ENCODE measurements at places on chromosomes 1 and 21.

DNA sequence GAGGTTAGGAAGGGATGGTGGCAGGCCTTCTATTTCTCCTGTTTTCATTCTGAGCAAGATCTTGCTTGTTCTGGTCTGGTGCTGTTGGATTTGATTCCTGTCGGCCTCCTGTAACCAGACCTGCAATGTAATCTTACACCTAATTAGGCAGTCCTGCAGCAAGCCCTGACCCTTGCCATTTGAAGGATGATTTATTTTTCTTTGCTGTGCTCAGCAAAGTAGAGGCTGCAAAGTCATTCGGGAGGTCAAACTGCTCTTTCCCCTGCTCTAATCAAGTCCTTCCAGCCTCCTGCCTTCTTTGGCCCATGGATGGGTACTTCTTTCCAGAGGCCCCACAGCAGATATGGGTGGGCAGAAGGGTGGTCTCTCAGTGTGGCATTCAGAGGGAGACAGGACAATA lies 417.7 kb upstream of the USP24 start:
- no peak for DNase-seq

GRCh38 chr21:44049182-44049581 lies 37.1 kb downstream of the TRAPPC10 start:
- no peak for DNase-seq

DNA sequence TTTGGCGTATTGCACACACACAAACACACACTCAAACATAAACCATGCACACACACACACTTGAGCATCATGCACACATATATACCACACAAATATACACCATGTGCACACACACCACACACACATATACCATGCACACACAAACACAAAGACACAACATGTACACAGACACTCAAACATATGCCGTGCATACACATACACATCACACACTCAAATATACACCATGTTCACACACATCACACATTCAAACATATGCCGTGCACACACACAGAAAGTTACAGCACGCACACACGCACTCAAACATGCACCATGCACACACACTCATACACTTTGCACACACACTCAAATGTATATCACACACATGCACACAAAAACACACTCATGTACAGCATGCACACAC lies 361.5 kb downstream of the CAMTA1 start:
- no peak for DNase-seq

DNA sequence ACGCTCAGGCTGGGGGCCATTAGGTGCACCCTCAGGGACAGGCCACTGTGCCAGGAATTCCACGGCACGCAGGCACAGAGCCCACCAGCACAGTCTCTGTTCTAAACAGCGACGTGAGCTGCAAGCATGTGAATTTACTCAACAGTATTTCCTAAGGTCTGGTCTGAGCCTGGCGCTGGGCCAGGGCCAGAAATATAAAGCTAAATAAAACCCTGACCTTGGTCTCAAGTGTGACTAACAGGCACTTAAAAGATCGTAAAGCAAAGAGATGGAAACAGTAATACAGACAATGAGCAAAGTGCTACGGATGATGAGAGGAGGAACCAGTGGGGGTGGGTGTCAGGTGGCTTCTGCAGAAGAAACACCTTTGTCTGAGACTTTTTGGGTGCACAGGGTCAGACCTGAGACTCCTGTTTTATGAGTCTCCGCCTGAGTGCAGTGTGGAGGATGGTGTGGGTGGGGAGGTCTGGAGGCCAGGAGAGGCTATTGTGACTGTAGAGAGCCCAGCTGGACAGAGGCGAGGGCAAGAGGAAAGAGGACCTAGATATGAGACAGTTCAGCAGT lies 53.4 kb upstream of the EDN2 start:
- peak; percentile 90 for DNase-seq

GRCh38 chr1:221697923-221698425 lies 43.9 kb downstream of the DUSP10 start:
- no peak for DNase-seq

- no peak for DNase-seq
Measured at GRCh38 chr1:15160626-15161025, 7.1 kb downstream of the TMEM51 start.

DNA sequence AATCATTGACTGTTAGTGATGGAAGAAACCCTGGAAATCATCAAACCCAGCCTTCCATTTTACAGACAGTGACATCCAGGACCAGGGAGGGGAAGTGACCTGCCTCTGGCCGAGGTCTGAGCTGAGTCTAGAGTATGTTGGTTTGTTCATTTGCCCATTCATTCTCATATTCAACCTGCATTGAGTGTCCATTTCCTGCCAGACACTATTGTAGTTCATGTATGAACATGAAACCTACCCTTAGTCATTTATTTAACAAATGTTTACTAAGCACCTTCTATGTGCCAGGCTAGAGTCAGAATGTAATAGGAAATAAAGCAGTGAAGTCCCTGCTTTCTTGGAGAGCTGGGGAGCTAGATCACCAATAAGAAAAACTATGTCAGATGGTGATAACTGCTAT lies 51.3 kb downstream of the KCND3 start:
- peak; percentile 27 for DNase-seq

DNA sequence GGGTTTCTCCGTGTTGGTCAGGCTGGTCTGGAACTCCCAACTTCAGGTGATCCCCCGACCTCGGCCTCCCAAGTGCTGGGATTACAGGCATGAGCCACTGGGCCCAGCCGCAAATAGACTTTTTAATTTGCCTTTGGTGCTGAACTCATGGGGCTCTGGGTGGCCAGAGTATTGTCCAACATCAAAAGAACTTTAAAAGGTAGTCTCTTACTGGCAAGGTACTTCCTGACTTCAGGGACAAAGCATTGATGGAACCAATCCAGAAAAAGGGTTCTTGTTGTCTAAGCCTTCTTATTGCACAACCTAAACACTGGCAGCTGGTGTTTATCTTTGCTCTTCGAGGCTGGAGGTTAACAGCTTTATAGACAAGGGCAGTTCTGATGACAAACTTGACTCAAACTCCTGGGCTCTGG lies 3.8 kb upstream of the KTI12 start:
- peak; percentile 51 for DNase-seq

- no peak for DNase-seq
Measured at GRCh38 chr21:42844411-42845113, 34.8 kb downstream of the WDR4 start.

- DNase-seq = no peak
Measured at GRCh38 chr1:104987210-104987609, 1237.5 kb downstream of the AMY1C start.

- DNase-seq = peak; percentile 33
Measured at GRCh38 chr1:175536369-175536768, 207.0 kb downstream of the TNR start.

DNA sequence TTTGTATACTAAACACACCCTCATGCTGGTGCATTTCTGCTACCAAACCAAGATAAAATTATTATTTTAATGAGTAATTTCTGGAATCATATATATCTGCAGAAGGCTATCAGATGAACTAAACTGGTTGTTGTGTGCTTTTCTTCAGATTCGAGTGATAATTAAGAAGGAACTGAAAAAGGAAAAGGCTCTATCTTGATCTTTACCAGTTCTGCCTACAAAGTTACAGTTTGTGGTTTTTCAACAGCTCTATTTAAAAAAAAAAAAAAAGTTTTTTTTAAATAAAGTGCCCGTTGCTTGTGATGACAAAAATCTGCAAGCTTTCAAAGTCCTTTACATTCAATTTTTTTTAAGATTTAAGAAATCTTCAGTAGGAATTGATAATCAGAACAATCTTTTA lies 13.6 kb downstream of the DENND1B start:
- DNase-seq = no peak

- no peak for DNase-seq
Measured at GRCh38 chr1:59122527-59122926, 174.4 kb upstream of the FGGY start.

GRCh38 chr1:113928187-113928930 lies 765 bp upstream of the HIPK1 start:
- DNase-seq = no peak

GRCh38 chr1:61138921-61139774 lies 56.8 kb downstream of the NFIA start:
- DNase-seq = no peak

GRCh38 chr1:14156543-14156942 lies 441.9 kb upstream of the KAZN start:
- DNase-seq = no peak

GRCh38 chr1:203629016-203629506 lies 2.4 kb downstream of the ATP2B4 start:
- DNase-seq = no peak

GRCh38 chr1:186680245-186681061 lies at the start of gene PTGS2:
TSS of gene PTGS2 (minus strand) at chr1:186680423. CDS start at chr1:186680290, 133 bp downstream.
- DNase-seq = no peak

DNA sequence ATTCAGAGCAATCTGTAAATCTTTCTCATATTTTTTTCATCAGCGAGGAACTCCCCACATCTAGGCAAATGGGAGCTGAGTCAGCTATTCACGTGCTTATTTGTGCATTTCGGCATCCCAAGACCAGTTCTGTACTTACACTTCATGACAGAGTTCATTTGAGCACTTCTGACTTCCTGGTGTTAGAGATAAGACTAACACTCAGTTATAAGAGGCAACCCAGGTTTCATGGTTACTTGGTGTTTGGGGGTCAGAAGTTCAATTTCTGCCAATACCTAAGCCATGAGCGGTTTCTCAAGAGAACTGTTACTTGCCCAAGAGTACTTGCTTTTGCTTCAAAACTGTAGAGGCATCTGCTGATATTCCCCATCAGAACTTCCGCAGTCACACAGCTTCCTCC lies 24.1 kb upstream of the DESI2 start:
- no peak for DNase-seq

DNA sequence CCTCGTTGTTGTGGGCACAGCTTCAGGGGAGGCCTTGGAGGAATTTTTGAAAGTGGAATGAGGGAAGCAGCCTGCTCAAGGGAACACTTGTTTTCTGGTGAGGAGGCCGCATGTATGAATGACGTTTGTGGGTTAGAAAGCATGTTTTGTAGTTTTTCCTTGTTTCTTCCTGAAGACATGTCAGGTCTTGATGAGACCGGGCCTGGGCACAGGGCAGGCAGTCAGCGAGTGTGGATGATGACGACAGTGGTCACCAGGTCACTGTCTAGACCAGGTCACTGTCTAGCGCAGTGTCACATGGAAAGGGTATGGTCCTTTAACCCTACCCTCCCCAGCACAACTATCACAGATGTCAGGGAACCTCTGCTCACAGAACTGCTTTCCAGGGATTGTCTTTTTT lies 7.3 kb downstream of the PSEN2 start:
- no peak for DNase-seq

DNA sequence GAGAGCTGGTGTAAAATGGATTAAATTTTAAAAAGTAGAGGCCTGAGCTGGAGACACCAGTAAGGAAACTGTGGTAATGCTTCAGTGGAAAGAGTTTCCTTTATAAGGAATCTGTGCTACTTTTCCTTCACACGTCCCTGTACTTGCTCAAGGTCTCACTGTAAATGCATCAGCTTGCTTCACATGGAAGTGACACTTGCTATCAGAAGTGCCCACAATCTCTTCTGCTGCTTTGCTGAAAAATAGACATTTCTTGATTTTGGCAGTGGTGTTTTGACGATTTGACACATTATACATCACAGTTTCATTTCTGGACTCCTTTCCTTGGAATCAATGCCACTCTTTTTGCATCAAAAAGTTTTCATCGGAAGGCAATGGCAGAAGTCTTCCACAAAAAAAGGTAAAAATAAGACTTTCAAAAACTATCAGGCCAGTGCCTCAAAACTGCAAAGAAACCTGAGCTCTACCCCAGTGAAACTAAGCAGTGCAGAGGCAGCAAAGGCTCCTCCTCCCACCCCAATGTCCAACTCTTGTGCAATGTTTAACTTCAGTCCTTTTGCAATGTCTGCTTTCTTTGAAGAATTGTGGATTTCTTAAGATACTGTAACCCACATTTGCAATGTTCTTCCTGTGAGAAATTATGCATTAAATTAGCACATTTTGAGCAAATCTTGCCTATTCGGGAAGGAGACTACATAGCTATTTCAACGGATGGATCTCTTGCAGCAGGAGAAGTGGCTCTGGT lies 18.4 kb upstream of the TSPAN2 start:
- DNase-seq = no peak

DNA sequence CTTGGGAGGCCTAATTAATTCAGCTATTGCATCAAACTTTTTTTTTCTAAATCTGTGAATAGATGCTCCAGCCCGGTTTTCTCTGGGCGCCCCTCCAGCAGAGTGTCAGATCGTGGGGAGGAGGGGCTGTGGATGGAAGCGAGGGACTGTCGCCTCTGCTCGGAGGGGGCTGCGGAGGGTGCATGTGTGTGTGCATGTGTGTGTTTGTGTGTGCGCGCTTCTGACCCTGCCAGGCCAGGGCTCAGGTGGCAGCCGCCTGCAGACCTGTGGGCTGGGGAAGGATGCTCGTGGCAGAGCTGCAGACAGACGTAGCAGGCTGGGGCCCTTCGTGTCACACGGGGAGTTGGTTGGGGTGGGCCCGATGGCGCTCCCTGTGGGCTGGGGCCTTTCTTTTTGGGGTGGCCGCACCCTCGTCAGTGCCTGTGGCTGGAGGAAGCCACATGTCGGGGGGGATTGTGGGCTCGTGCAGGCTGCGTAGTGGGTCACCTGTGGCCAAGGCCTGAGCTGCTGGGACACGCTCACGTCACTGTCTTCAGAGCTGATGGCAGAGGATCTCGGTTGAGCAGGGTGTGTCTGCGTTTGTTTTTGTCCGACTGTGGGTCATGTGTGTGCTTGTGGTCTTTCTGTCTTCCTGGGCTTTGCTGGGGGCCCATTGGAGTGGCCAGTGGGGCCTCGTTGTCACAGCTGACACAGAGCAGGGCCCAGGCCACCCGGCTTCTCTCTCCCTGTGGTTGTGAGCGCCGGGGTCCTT lies 2.8 kb downstream of the SKI start:
- DNase-seq = no peak

GRCh38 chr1:216535059-216535458 lies 111.8 kb upstream of the USH2A start:
- no peak for DNase-seq

GRCh38 chr1:80918380-80918779 lies 882.4 kb upstream of the ADGRL2 start:
- DNase-seq = no peak

DNA sequence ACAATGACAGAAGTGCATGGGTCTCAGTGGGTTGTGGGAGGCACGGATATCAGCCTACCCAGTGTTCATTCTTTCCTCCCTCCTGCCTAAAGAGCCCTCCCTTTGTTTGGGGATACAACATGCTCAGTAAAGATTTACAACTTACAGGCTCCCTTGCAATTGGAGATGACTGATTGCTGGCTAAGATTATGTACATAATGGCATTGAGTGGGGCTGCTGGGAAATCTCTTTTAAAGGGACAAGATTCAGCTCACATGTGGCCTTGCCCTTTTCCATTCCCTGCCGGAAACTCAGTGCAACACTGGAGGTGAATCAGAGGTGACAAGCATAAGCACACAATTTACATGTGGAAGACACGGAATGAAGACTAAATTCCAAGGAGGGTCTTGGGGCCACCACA lies 83.7 kb upstream of the CHRM3 start:
- DNase-seq = no peak

Measured in DMS153 (cell line).